ENCODE measurements at places on chromosomes 11 and 22.

- no peak overlapping the region for H3K4me3 ChIP-seq
- no peaks in the 10 kb centered on the region for H3K36me3 ChIP-seq
- H3K4me1 ChIP-seq, result no peaks in the 10 kb centered on the region
- DNase-seq, result no peak
- no peak overlapping the region for H3K27ac ChIP-seq
- no peaks in the 10 kb centered on the region for H3K27me3 ChIP-seq
Measured at GRCh38 chr22:46511151-46512038, 26.0 kb downstream of the CELSR1 start.

GRCh38 chr11:7548659-7549274 is 35.0 kb downstream of the PPFIBP2 start:
- H3K4me3 ChIP-seq, result no peak overlapping the region
- H3K36me3 ChIP-seq, result no peaks in the 10 kb centered on the region
- DNase-seq, result peak; percentile 89
- H3K4me1 ChIP-seq, result peaks cover 7% of the 10 kb centered on the region
- H3K27me3 ChIP-seq, result no peaks in the 10 kb centered on the region
- H3K27ac ChIP-seq, result no peak overlapping the region

DNA sequence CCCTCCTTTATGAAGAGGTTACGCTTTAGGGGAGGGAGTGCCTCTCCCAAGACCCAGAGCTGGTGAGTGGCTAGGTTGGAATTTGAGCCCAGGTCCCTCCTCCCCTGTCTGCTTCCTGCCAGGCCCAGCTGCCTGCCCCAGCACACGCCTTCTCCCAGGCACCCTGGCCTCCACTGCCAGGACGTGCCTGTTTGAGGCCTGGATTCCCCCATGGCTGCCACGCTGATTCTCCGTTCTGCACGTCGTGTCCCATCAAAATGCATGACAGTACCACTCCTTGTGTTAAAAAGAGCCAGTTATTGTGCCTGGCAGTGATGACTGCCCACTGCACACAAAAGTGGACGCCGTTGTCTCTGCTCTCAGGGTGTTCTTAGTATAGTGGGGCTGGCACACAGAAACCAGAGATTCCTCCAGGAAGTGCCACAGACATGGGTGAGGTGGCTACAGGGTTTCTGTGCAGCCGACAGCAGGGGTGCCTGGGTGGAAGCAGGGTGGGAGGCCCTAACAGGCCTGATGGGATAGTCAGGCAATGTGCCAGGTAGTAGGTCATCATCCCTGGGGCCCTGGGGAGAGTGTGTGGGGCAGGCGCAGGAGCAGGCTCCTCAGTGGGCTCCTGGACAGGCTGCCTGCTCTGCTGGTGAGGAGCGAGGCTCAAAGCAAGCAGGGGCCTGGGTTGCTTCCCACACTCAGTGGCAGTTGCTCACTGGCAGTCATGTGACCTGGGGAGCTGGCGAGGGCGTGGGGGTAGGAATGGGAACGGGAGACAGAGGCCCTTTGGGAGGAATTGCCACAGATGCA is 24.2 kb downstream of the MED15 start:
- no peak overlapping the region for H3K4me3 ChIP-seq
- H3K36me3 ChIP-seq, result peaks cover 19% of the 10 kb centered on the region
- no peaks in the 10 kb centered on the region for H3K4me1 ChIP-seq
- H3K27me3 ChIP-seq, result no peaks in the 10 kb centered on the region
- peak; percentile 81 for DNase-seq

DNA sequence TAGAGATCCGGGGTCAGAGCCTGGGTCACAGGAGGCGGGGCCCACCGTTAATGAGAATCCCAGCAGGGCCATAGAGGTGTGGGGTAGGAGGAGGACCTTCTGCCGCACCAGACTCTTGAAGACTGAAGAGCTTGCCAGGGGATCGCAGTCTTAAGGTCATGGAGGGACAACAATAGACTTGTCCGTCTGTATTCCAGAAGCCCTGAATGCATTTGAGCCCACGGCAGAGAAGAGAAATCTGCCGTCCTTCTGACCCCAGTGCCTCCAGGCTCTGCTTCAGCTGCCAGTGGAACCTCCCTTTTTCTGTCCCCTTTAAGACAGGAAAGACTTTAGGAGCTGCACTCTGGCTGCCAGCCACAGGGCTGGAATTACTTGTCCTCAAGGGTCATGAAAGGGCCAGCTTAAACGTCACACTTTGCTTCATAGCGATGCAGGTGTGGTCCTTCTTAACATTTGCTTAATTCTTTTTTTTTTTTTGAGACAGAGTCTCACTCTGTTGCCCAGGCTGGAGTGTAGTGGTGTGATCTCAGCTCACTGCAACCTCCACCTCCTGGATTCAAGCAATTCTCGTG is 15.5 kb upstream of the ST3GAL4 start:
- H3K4me1 ChIP-seq, result peaks cover 1% of the 10 kb centered on the region
- H3K27ac ChIP-seq, result no peak overlapping the region
- no peak overlapping the region for H3K4me3 ChIP-seq
- no peaks in the 10 kb centered on the region for H3K27me3 ChIP-seq

- peaks cover 23% of the 10 kb centered on the region for H3K36me3 ChIP-seq
- DNase-seq, result no peak
- H3K27ac ChIP-seq, result no peak overlapping the region
- no peak overlapping the region for H3K4me3 ChIP-seq
- no peaks in the 10 kb centered on the region for H3K27me3 ChIP-seq
- no peaks in the 10 kb centered on the region for H3K4me1 ChIP-seq
Measured at GRCh38 chr11:126224647-126225294, 13.2 kb downstream of the FAM118B start.

GRCh38 chr11:69515271-69516245 is 34.1 kb downstream of the LINC01488 start:
- peaks cover 13% of the 10 kb centered on the region for H3K36me3 ChIP-seq
- no peaks in the 10 kb centered on the region for H3K27me3 ChIP-seq
- no peak for DNase-seq
- no peak overlapping the region for H3K4me3 ChIP-seq

DNA sequence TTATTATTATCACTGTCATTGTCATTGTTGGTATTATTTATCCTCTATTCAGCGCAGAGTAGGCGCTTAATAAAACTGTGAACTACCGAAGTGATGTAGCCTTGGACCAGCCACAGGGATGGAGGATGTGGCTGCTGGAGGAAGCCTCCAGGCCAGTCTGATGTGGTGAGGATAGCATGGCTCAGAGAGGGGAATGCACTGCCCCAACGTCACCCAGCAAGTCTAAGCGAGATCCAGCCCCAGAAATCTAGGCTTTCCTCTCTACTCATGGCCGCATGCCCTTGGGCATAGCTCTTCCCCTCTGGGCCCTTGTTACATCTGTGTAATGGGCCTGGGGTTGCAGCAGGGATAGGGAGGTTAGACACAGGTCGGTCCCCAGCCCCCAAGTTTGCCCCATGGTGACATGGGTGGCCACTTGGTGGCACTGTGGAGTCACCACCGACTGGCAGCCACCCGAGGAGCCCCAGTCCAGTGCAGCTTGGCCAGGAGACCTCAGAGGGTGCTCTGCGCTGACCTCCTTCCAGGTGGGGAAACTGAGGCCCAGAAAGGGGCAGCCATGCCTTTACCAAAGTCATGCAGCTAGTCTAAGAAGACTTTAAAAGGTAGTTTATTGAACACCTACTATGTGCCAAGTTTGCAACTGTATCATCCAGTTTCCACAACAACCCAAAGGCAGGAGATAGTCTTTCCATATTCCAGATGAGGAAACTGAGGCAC is 395.7 kb downstream of the MN1 start:
- H3K27ac ChIP-seq, result no peak overlapping the region
- no peaks in the 10 kb centered on the region for H3K27me3 ChIP-seq
- peak; percentile 79 for DNase-seq
- no peak overlapping the region for H3K4me3 ChIP-seq

DNA sequence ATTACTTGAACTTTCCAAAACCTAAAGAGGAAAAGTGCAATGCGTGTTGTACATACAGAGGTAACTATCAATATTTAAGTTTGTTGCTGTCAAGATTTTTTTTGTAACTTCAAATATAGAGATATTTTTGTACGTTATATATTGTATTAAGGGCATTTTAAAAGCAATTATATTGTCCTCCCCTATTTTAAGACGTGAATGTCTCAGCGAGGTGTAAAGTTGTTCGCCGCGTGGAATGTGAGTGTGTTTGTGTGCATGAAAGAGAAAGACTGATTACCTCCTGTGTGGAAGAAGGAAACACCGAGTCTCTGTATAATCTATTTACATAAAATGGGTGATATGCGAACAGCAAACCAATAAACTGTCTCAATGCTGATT is 2.1 kb downstream of the ADM start:
- H3K4me3 ChIP-seq, result peak overlapping the region; percentile 93
- no peaks in the 10 kb centered on the region for H3K27me3 ChIP-seq
- peaks cover 8% of the 10 kb centered on the region for H3K4me1 ChIP-seq
- peaks cover 24% of the 10 kb centered on the region for H3K36me3 ChIP-seq
- no peak for DNase-seq

DNA sequence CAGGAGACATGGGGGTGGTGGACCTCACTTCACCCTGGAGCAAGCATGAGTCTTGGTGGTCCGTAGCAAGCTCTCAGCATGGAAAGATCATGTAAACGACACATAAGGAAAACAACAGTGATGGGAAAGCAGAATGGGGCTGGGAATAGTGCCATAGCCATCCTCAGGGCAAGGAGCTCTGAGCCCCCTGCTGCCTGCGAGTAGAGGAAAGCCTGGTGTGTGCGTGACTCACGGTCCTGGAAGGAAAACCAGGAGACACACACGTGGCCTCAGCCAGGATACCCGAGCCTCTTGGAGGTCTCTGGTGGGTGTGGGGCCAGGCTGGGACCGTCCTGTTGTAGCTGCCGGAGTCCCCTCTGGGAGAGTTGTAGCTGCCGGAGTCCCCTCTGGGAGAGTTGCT is 12.4 kb downstream of the SHANK3 start:
- DNase-seq, result no peak
- H3K4me3 ChIP-seq, result no peak overlapping the region
- H3K4me1 ChIP-seq, result no peaks in the 10 kb centered on the region
- H3K27me3 ChIP-seq, result no peaks in the 10 kb centered on the region
- peaks cover 28% of the 10 kb centered on the region for H3K36me3 ChIP-seq

GRCh38 chr22:28952857-28953256 is 69.5 kb downstream of the ZNRF3 start:
- H3K27ac ChIP-seq, result no peak overlapping the region
- H3K36me3 ChIP-seq, result peaks cover 10% of the 10 kb centered on the region
- H3K27me3 ChIP-seq, result no peaks in the 10 kb centered on the region
- peaks cover 4% of the 10 kb centered on the region for H3K4me1 ChIP-seq

DNA sequence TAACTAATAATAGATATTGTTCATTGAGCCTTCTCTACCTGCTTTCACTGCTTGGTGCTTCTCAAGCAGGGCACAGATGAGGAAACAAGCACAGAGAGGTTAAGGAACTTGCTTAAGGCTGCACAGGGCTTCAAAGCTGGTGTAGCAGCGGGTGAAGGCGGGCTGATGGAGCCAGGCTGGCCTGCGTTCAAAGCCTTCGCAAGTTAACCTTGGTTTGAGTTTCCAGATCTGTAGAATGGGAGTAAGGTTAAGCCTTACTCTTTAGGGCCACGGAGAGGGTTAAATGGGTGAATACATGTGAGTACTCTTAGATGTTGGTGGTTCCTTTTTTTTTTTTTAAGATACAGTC is 36.2 kb upstream of the EIF3D start:
- peaks cover 12% of the 10 kb centered on the region for H3K4me1 ChIP-seq
- H3K36me3 ChIP-seq, result no peaks in the 10 kb centered on the region
- H3K27ac ChIP-seq, result no peak overlapping the region
- no peaks in the 10 kb centered on the region for H3K27me3 ChIP-seq

DNA sequence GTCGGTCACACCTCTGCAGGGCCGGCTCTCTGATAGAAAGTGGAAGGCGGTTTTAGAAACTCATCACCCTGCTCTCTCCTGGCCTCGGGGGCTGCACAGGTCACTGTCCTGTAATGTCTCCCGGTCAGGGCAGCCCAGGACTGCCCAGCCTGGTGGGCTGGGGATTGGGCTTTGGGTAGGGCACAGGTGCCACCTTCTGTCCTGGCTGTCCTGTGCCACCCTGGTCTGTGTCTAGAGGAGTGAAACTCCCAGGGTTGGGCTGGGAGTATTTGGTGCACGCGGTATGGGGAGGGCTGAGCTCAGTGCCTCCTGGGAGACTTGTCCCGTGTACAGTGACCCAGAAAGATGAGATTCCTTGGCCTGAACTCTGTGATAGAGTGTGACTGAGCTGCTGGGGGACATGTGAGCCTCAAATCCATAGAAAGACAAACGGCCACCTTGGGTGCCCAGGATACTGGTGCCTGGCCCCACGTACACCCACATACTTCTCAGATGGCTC is 17.8 kb downstream of the SART1 start:
- H3K4me1 ChIP-seq, result no peaks in the 10 kb centered on the region
- H3K27me3 ChIP-seq, result no peaks in the 10 kb centered on the region

DNA sequence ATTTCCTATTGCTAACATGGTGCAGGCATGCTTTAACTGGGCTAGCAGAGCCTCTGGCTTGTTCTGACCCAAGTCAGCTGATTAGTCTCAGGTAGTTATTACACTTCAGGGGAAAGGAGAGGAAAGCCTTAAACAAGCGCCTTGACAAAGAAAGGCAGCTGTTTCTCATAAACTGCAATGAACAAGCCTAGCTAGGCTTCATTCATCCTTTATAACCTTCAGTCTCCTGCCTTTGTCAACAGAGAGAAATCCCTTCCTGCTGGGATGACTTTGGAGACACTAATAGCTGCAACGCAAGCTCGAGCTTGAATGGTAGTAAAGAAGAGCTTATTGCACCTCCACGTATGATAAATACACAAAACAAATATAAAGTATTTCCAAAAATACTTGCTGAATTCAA is 68.4 kb downstream of the CCDC34 start:
- H3K27me3 ChIP-seq, result no peaks in the 10 kb centered on the region
- H3K4me3 ChIP-seq, result no peak overlapping the region
- H3K36me3 ChIP-seq, result peaks cover 34% of the 10 kb centered on the region
- no peaks in the 10 kb centered on the region for H3K4me1 ChIP-seq
- DNase-seq, result no peak

DNA sequence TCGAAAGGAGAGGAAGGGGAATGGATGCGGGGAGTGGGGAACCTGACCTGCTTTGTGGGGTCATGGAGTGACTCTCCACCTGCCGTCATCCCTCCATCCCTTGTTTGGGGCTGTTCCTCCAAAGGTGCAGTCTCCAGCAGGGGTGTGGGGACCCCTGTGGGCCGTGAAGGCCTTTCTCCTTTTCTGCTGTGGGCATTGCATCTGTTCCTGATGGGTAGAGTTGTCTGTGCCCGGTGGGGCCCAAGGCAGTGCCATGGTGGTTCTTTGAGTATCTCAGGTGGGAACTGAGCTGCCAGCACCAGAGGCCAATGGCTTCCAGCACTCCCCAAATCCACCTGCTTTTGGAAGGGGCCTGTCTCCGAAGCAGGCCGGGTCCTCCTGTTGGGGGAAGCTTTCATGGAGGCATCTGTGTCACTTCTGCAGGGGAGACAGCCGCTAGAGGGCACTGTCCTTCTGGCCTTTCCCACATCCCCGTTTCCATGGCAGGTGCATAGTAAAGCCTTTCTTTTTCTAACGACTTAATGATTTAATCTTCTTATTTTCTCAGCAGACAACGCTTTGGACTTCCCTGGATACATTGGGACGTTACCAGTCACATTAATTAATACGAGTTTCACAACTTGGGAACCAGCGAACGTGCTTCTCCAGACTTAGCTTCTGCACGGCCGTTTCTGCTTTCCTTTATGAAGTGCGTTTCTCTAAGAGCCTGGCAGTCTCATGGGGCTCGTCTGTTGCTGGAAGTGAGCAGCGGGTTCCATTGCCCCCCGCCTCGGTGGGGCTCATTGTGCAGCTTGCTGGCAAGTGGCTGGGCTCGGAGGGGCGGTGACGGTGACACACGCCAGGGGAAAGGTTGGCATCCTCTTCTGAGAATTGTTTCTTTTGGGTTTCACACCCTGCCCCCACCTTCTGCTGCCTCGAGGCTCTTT is 57.1 kb downstream of the PARVB start:
- peak; percentile 81 for DNase-seq
- no peaks in the 10 kb centered on the region for H3K4me1 ChIP-seq
- H3K27me3 ChIP-seq, result no peaks in the 10 kb centered on the region
- H3K4me3 ChIP-seq, result no peak overlapping the region
- H3K27ac ChIP-seq, result no peak overlapping the region
- H3K36me3 ChIP-seq, result no peaks in the 10 kb centered on the region

All from H9 (cell line).